ENCODE measurements at places on chromosomes 3 and 15.

GRCh38 chr3:69420781-69421520 lies 35.1 kb upstream of the FRMD4B start:
- no peak for DNase-seq

GRCh38 chr3:180183346-180183745 lies 146.6 kb upstream of the PEX5L start:
- no peak for DNase-seq

DNA sequence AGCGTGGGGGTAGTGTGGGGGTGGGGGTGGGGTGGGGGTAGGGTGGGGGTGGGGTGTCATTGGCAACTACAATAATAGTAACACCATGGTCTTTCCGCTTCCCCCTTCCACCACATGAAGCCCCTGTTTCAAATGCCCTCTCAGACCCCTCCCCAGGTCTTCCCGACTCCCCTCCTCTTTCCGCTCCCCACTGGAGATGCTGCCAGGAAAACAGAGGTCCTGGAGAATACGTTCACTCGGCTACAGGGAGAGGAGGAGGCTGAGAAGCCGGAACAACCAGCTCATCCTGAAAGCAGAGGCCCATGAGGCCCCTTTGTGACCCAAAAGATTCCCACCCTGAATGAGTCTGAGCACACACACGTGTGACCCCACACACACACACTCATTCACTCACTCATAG lies 75.4 kb downstream of the CPN2 start:
- no peak for DNase-seq

DNA sequence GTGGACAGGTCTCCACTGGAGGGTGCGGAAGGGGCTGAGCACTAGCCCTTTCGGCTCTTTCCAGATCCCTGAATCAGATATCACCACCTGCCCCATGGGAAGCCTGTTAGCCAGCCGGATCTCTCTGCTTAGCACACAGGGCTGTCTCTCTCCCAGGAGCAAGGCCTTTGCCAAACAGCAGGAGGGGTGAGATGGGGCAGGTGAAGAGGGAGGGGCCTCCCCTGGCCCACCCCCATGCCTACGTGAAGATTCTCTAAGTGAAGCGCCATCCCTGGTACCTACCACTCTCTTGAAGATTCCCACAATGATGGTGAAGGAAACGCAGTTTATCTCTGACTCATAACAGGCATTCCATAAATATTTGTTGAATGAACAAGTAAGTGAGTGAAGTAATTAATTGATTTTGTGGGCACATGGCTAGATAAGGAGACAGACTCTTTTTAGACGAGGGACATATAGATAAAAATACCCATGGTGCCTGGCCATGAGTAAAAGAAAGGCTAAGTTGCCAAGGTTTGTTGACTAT lies 19.6 kb upstream of the HCN4 start:
- DNase-seq = no peak

DNA sequence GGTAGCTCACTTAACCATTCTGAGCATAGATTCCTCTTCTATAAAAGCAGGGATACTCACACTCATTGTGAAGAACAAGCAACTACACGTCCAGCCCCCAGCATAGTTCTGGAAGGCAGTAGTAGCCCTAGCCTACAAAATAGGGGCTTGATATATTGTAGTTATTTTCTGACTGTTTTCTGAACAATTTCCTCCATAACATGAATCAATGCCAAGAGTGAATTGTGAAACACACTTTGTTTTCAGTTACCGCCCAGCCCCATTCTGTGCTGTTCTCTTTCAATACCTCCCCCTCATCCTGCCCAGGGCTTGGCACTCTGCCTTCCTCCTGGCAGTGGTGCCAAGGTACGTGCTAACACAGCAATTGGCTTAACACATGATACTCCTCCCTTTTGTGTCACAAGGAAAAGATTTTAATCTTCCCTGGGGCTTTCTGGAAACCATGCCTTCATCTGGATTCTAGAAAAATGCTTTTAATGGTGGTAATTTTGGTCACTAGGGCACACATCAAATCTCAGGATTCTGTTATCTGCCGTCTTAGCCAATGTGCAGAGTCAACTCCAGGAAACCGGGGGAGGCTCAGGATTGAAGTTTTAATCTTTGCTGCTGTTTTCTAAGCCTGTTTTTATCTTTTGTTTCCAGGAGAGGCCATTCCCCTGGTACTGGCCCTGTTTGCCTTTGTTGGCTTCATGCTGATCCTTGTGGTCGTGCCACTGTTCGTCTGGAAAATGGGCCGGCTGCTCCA lies 37.2 kb downstream of the IL20RB start:
- DNase-seq = no peak

DNA sequence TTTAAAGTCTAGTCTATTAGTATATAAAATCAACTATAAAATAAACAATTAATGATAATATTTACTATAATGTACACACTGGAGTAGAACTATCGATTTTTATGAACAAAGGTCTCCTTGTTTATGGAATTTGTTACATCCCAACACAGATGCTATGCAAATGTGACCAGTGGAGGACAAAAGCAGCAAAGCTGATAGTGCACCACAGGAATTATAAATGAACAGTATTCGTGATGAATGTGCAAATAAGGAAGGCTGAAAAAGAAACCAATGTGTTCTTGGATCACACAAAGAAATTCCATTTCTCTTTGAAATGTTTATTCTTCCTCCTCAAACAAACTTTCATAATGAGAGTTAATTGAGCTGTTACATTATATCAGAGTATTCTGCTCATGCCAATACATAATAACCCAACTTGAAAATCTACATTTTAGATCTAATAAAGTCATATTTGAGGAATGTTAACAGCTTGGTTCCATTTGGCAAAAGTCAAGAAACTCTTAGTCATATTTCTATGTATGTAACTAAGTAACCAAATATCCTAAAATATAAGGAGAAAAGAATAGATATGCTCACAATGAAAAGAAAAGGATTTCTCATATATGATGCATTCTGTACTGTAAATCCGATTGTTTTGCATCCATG lies 79.3 kb downstream of the NEK10 start:
- no peak for DNase-seq

DNA sequence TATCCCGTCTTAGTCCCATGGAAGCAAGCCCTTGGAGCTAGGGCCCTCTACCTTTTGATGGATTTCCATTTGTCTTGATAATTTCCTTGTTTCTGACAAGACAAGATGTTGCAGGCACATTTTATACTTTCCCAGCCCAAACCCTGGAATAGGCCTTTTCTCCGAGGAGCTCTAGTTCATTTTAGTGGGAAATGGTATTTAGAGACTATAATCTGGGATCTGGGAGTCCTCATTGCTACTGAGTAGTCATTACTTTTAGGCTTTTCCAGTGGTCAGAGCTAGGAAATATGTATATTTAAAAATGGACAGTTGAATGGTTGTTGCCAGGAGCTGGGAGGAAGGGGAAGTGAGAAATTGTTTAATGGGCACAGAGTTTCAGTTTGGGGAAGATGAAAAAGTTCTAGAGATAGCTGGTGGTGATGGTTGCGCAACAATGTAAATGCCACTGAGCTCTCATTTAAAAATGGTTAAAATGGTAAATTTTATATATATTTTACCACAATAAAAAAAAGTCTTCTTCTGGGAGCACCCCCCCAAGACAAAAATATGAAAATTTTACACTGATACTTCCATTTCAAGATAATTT lies 31.6 kb downstream of the MLH1 start:
- no peak for DNase-seq

GRCh38 chr3:153163756-153164550 lies 1.9 kb downstream of the RAP2B start:
- no peak for DNase-seq

All from activated effector memory CD4-positive, alpha-beta T cell treated with Interleukin-2 at 50 U/mL for 16 hours (primary cell).